ENCODE measurements at places on chromosomes 16 and 17. TPM values are rescaled to one million over a fixed set of nuclear protein-coding genes. Genes with fewer than 3 reads are reported as not detected.

ABCA9 gene
- total RNA-seq, result not detected

NRN1L gene
- total RNA-seq, result 0.32 TPM

EFTUD2 gene
- total RNA-seq, result 138 TPM

RGS11 gene
- total RNA-seq, result 4.5 TPM

SAMD14 gene
- total RNA-seq, result 0.27 TPM

Data from A549 treated with CORT108297 at 1 μM for 4 hours (cell line).